Astrocyte of the spinal cord (primary cell): ENCODE measurements at places on chromosomes 3 and 15.

GRCh38 chr15:75732177-75732808 lies 19.6 kb upstream of the CSPG4 start:
- no peak for DNase-seq

DNA sequence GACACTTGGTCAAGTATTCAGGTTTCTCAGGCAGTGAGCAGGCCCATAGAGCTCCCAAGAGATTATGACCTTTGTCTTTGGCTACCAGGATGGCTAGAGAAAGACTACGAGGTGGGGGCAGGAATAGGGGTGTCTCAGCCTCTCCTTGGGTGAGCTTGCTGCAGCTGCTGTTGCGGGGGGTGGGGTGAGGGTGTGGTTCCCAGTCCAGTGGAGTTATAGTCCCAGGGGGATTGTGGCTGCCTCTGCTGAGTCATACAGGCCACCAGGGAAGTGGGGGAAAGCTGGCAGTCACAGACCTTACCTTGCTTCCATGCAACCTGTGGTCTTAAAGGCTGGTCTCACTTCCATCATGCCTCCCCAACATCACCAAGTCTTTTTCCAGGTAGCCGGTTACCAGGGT lies 31.7 kb downstream of the ATP2C1 start:
- DNase-seq: peak; percentile 23

- no peak for DNase-seq
Observed at GRCh38 chr3:67655364-67656121, 1.1 kb upstream of the SUCLG2 start.

GRCh38 chr15:69539345-69539744 lies 86.7 kb downstream of the RPLP1 start:
- no peak for DNase-seq

DNA sequence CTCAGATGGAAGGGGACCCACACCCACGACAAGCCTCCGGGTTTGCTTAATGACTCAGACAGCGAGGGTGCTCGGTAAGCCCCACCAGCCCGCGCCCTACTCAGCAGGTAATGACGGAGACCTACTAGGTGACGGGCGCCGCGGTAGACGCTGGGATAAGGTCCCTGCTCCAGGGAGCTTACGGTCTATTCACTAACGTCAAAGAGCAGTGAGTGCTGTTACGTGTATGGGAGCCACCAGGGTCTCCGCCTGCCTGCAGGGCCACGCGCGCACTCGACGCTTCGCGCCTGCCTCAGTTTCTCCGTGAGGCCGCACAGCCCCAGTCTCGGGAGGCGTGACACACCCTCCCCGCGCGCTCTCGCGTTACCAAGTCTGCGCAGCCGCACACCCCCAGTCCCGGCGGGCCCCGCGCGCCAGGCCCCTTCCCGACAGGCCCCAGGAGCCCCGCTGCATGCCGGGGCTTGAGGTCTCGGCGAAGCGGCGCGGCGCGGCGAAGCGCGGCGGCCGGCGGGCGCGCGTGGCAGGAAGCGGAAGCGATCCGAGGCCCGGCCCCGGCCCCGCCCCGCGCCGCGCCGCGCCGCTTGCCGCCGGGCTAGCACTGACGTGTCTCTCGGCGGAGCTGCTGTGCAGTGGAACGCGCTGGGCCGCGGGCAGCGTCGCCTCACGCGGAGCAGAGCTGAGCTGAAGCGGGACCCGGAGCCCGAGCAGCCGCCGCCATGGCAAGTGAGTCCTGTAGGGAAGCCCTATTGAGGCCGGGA lies at the start of gene SEC61A1:
SEC61A1 (plus strand) TSS at position 601 of the 758 bp plus-strand sequence; CDS start at position 717, 116 bp downstream.
- peak; percentile 96 for DNase-seq

GRCh38 chr3:129278966-129279906 lies 566 bp downstream of the HMCES start:
- DNase-seq: peak; percentile 68

GRCh38 chr15:89375093-89376005 lies 40.7 kb upstream of the POLG start:
- no peak for DNase-seq

GRCh38 chr15:39777496-39777895 lies 5.1 kb downstream of the FSIP1 start:
- DNase-seq: no peak

GRCh38 chr15:92130906-92131305 lies 262.8 kb upstream of the ST8SIA2 start:
- no peak for DNase-seq

- DNase-seq: no peak
Observed at GRCh38 chr3:33848624-33849347, 50.4 kb downstream of the PDCD6IP start.

GRCh38 chr15:62591842-62592838 lies 427.1 kb upstream of the C2CD4B start:
- peak; percentile 17 for DNase-seq

DNA sequence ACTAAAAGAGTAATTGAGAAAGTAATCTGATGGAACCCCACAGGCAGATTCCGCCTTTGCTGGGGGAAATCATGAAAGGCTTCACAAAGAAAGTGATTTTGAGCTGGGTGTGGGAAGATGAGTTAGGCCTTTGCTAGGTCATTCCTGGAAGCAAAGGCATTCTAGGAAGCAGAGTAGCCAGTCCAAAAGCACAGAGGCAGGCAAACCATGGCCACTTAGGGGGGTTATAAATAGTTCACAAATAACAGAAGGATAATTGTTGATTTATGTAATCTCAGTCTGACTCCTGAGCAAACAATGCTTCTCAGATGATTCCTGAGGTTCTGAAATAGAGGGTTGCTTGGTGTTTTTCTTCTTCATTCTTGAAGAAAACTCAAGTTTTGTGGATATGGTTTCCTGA lies 576.3 kb downstream of the NTRK3 start:
- DNase-seq: no peak

- DNase-seq: peak; percentile 56
Observed at GRCh38 chr3:172061724-172062184, 22.4 kb downstream of the FNDC3B start.

DNA sequence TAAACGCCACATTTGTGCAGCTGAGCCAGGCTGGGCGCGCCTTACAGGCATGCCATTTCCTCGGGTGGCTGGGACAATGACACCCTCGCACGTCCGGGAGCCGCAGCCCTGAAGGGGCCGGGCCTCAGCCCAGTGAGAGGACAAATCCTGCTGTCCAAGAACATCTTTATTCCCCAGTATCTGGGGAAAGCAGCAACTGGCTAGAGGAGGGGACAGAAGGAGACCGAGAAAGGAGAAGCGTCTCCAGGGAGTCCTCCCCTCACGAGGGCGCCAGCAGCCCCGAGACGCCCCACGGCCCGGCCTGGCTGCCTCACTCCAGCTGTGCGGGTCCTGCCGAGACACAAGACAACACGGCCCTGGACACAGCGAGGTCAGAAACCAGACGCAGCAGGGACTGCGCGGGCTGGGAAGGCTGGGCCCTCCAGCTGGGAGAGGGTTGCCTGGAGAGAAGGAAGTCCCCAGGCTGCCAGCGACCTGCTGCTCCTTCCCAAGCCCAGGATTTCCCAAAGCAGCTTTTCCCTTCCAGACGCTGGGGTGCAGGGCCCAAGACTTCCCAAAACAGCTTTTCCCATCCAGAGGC lies 130.2 kb downstream of the CHSY1 start:
- DNase-seq: peak; percentile 76

DNA sequence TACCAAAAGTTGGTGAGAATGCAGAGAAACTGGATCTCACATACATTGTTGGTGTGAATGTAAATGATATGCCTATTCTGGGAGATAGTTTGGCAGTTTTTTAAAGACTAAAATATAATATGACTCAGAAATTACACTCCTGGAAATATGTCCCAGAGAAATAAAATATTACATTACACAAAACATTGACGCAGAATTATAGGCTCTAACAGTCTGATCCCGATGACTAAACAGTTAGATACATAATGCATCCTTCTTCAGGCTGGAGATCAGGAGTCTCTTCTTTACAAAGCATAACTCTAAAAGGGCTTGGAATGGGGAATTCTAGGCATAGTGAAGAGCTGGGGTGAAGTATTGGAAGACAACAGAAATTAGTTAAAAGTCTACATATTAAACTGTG lies 586.2 kb upstream of the NECTIN3 start:
- DNase-seq: no peak

DNA sequence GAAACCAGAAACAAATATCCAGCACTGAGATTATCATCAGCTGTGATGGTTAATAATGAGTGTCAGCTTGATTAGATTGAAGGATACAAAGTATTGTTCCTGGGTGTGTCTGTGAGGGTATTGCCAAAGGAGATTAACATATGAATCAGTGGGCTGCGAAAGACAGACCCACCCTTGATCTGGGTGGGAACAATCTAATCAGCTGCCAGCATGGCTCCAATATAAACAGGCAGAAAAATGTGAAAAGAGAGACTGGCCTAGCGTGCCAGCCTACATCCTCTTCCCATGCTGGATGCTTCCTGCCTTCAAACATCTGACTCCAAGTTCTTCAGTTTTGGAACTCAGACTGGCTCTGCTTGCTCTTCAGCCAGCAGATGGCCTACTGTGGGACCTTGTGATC lies 869.5 kb downstream of the SI start:
- no peak for DNase-seq

DNA sequence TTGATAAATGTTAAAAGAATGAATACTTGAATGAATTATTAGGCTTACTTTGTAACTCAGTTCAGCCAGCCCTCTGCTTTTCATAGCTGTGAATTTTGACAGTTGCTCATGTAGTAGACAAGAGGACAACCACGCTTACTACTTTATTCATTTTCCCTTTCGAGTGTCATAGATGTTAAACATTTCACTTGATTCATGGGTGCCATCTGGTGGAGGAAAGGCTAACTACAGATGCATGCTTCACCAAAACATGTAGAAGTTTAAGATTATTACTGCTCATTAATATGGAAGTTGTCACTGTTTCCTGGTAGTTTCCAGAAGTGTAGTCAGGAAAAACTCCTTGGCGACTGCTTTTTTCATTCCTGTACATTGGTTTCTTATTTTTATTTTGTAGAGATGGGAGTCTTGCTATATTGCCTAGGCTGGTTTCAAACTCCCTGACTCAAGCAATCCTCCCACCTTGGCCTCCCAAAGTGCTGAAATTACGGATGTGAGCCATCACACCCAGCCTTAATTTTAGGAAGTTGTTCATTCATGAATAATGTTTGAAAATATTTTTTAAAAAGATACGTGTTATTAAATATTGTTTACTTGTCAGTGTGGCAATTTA lies 163.2 kb downstream of the B3GALNT1 start:
- peak; percentile 74 for DNase-seq
